ENCODE measurements at places on chromosomes 3 and 15.

GRCh38 chr15:70777170-70777926, 14.0 kb upstream of the UACA start:
- no peak for DNase-seq

DNA sequence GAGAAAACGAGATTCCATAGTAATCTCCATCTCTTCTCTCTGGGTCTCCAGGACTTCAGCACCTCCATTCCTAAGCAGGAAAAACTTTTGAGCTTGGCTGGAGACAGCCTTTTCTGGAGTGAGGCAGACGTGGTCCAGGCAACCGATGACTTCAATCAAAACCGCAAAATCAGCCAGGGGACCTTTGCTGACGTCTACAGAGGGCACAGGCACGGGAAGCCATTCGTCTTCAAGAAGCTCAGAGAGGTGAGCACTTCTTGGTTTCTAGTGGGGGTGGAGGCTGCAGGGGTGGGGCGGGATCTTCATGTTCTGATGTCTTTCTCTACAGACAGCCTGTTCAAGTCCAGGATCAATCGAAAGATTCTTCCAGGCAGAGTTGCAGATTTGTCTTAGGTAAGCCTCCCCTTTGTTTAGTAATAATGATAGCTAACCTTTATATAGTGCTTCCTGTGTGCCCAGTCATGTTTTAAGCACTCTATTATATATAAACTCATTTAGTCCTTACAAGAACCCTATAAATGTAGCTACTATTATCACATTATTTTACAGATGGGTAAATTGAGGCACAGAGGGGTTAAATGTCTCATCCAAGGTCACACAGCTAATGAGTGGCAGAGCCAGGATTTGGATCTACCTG, 35.0 kb upstream of the TATDN2 start:
- DNase-seq: no peak

GRCh38 chr3:161913786-161914389, 417.3 kb downstream of the OTOL1 start:
- no peak for DNase-seq

GRCh38 chr3:33364531-33365128, 75.6 kb downstream of the UBP1 start:
- DNase-seq: no peak

DNA sequence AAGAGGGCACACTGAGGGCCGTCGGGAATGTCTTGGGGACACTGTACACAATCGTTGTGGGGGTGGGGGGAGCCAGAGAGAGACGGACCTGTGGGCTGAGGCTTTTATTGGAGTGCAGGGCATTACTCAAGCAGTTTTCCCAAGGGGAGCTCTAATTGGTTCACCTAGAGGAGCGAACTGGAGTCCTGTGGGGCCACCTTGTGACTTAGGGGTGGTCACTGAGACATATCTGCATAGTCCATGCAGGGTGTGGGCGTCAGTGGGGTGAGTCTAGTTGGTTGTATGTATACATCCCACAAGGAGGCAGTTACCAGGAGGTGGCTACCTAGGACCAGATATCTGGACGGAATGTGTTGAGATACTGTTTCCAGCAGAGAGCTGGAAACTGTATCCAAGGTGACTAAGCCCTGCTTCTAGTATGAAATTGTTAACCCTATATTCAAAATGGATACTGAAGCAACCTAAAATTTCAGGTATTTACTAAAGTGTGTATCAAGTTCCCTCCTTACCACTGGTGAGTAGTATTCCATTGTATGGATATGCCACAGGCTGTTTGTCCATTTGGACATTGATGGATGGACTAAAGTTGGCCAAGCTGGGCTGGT, 2.6 kb upstream of the PIGZ start:
- DNase-seq: no peak

DNA sequence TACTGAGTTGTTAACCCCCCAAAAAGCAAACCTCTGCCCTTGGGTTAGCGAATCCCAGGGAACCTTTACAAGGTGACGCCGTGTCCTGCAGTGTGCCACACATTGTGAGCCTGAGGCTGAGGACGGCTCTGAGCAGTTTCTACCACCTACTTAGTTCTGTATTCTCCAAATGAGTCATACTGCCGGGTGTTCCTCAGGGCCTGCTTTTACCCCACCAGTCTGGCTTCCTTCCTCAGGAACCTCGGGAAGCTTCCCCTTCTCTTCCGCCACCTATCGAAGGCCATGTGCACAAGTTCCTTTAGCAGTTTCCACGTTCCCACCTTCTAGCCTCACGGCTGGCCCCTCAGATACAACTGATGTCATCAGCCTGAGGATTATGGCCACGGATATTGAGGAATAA, 384.0 kb upstream of the TPM1 start:
- DNase-seq: no peak

DNA sequence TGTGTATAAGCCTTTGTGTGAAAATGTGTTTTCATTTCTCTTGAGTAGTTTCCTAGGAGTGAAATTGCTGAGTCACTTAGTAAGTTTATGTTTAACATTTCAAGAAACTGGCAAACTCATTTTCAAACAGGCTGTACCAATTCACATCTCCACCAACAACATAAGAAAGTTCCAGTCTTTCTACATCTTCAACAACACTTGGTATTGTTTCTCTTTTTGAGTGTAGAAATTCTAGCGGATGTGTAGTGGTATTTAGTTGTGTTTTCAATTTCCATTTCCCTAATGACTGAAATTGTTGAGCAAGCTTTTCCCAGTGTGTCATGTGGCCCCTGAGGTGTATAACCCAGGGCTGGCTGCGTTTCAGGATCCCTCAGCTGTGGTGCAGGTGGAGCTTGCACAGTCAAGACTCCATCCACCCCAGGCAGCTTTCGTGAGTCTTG, 258.5 kb downstream of the PDCD6IP start:
- no peak for DNase-seq

GRCh38 chr3:61573441-61573840, 12.1 kb downstream of the PTPRG start:
- DNase-seq: no peak

- no peak for DNase-seq
Measured at GRCh38 chr3:171231361-171231760, 204.8 kb upstream of the SLC2A2 start.

GRCh38 chr3:134971306-134971705, 176.2 kb downstream of the EPHB1 start:
- no peak for DNase-seq

GRCh38 chr3:182357928-182358327, 435.4 kb upstream of the ATP11B start:
- no peak for DNase-seq

- DNase-seq: no peak
Measured at GRCh38 chr3:42572278-42572677, 9.5 kb downstream of the SEC22C start.

All from left renal pelvis (tissue), 4 donors.